ENCODE measurements at places on chromosomes 3 and 15.
A peak's percentile ranks its signal among the peaks of the same experiment; 100 is the strongest.

- DNase-seq = no peak
Measured at GRCh38 chr3:121988146-121988545, 33.9 kb downstream of the ILDR1 start.

GRCh38 chr3:138331143-138331894 lies 1.7 kb upstream of the NME9 start:
- no peak for DNase-seq

GRCh38 chr3:43399034-43399433 lies 112.7 kb downstream of the SNRK start:
- DNase-seq = no peak

DNA sequence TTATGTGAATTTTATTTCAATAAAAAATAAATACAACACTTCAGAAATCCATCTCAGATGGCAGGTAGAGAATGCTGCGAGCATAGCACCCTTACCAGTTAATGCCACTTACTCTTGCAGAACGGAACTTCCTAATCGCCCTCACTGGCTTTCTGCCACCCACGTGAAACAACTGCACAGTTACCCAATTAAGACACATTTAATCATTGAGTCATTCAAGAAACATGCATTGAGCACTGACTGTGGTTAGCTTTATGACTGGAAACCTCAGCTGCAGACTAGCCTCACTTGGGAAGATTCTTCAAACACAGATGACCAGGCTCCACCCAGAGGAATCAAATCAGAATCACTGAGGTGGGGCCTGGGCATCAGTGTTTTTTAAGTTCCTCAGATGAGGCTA lies 5.6 kb upstream of the MFGE8 start:
- peak; percentile 45 for DNase-seq

- no peak for DNase-seq
Measured at GRCh38 chr15:82856397-82857170, 47.2 kb downstream of the WHAMM start.

- no peak for DNase-seq
Measured at GRCh38 chr3:143809121-143809621, 39.1 kb downstream of the SLC9A9 start.

DNA sequence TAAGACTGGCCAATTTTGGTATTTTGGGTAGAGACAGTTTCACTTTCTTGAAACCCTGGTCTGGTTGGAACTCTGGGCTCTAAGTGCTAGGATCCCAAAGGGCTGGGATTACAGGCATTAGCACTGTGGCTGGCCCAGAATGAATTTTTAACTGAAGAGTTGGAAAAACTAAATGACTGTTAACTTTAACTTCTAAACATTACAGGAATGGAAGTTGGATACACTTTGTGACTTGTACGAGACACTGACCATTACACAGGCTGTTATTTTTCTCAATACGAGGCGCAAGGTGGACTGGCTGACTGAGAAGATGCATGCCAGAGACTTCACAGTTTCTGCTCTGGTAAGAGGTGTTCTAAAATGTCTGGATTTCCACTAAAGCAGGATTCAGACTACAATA lies 3.5 kb downstream of the EIF4A2 start:
- no peak for DNase-seq

GRCh38 chr15:64137226-64137833 lies 14.2 kb upstream of the SNX22 start:
- no peak for DNase-seq

- no peak for DNase-seq
Measured at GRCh38 chr3:41118461-41119390, 80.6 kb upstream of the CTNNB1 start.
